T-helper 22 cell (primary cell): ENCODE measurements at places on chromosomes 1 and 21.

DNA sequence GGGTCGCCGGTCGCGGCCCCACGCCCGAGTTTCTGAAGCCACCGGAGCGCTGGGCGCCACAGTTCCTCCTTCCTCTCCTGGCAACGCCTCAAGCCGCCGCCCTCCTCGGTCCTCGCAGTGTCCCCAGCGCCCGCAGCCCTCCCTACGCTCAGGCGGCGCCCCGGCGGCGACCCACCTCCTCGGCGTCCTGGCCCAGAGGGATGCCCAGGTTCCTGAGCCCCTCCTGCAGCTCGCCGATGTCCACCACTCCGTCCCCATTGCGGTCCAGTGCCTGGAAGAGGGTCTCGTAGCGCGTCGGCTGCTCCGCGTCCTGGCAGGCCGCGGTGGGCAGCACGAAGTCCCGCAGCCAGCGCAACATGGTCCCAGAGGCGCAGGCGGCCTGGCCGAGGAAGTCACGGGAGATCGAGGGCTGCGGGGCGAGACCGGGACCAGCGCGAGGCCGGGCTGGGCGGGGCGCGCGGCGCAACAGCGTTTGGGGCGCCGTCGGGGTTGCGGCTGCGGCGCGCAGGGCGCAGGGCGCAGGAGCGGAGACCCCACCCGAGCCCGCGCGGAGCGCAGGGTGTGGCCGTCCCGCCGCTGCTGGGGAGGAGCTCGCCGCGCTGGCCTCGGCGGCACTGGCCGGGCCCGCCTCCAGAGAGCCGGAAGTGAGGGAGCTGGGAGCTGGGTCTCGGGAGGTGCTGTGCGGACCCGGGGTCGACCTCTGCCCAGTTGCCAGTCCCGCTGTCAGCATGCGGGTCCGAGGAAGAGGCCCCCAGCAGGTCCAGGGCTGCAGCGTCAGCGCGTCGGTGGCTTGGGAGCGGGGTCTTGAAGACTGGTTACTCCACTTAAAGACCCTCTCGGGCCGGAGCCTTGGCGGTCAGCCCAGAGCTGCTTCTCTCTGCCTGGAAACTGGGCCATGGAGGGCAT, at the start of gene SLC25A24:
TSS of gene SLC25A24 (minus strand) at position 563 of the 906 bp plus-strand sequence. CDS start at position 358, 205 bp downstream.
- peak; percentile 63 for DNase-seq

DNA sequence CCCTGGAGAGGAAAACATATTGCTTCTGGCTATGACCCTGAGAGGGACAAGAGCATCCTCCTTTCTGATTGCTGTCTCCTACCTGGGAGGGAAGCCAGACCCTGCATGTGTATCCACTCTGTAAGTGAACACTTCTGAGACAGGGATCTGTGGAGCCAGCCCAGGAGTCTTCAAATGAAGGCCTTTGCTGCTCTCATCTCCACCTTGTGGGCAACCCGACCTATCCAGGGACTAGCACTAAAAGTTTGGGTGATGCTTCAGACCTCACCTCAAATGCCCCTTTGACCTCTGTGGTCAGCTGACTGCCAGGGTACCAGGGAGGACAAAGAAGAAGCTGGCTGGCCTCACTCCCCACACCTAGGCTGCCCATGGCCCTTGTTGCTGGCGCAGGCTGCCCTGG, 64.7 kb downstream of the KCND3 start:
- no peak for DNase-seq

DNA sequence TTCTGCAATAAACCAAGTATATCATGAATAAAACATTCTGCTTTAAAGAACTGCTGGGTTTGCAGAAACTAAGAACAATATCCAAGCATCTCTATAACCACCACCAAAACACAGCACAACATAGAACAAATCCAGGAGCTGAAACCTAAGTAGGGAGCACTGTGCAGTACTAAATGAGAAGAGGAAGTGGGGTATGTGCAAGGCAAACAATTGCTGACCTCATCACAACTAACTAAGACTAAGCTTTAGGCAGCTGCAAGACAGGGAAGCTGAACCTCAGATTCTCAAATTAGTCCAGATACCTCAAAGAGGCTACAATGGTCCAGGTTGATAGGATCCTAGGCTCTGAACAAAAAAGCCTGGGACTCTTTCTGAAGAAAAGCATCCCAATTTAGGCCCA, 172.6 kb downstream of the SLC44A5 start:
- DNase-seq, result no peak

- DNase-seq, result no peak
These were observed 24.1 kb downstream of the CEPT1 start for GRCh38 chr1:111164151-111164550.
